IPS DF 6.9 (cell line): ENCODE measurements at places on chromosomes 3 and 15.

DNA sequence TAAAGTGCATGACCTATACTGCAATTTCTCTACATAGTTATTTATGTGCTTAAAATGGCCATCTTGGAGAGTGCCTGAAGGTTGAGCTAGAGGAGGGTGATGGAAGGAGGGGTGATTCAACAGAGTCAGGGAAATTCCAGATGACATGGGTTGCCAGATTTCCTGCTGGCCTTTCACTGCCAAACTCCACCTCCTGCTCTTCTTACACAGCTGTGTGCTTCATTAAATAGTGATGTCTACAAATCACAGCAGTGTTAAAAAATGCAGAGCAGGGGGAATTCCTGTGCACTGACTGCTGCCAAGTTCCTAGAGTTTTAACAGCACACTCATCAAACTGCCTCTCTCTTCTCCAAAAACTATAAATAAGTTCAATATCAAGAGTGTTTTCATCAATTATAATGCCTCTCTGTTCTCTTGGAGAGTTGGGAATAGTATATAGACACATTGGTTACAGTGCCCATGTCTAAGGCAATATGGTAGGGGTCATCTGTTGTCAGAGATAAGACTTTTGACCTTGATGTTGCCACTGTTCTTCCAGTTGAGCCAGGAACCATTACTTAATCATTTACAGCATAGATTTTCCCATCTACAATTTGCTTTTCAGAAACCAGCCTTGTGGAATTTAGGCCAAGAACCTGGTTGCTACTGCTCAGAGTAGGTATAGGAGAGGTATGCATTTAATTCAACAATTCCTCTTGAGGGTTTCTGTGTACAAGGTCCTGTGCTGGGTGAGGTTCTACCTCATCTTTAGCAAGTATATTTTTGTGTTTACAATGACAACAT lies 79.6 kb downstream of the TP63 start:
- no peak for DNase-seq

GRCh38 chr3:183477801-183478456 lies 49.5 kb upstream of the MCF2L2 start:
- DNase-seq, result no peak

DNA sequence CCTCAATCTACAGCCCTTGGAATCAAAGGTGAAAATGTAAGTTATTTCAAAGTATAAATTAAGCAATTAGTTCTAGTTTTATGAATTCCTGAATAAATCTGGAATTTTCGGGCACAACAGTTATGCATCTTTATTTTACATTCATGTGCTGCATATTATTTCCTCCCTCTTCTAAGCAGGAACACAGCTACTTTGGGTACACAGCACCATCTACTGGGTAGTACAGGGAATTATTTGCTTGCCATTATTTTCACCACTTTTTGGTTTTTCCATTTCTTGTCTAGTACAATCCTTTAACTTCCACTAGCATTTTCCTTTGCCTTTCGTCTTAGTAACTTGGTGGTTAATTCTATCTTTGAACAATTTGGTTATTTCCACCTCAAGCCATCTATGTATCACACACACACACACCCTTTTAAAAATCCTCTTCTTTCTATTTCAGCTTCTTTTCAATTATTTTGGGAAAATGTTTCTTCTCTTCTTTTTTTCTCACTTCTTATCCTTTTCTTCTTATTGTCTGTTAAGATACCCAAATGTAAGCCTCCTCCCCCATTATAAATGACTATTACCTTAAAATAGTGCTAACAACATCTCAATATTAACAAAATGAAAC lies 451.0 kb downstream of the MFSD1 start:
- DNase-seq, result no peak

GRCh38 chr15:70528270-70528706 lies 235.1 kb downstream of the UACA start:
- DNase-seq, result no peak

- DNase-seq, result no peak
Measured at GRCh38 chr3:188453431-188454384, 299.8 kb downstream of the LPP start.
